ENCODE measurements at places on chromosomes 3 and 15. TPM values are rescaled to one million over a fixed set of nuclear protein-coding genes. Genes with fewer than 3 reads are reported as not detected.

The XCR1 gene
- total RNA-seq: not detected

- no peak for DNase-seq
Measured at GRCh38 chr3:16808393-16809107, 76.2 kb upstream of the PLCL2 start.

The GRAMD2A gene
- not detected for total RNA-seq

The SLC22A14 gene
- total RNA-seq: not detected

DNA sequence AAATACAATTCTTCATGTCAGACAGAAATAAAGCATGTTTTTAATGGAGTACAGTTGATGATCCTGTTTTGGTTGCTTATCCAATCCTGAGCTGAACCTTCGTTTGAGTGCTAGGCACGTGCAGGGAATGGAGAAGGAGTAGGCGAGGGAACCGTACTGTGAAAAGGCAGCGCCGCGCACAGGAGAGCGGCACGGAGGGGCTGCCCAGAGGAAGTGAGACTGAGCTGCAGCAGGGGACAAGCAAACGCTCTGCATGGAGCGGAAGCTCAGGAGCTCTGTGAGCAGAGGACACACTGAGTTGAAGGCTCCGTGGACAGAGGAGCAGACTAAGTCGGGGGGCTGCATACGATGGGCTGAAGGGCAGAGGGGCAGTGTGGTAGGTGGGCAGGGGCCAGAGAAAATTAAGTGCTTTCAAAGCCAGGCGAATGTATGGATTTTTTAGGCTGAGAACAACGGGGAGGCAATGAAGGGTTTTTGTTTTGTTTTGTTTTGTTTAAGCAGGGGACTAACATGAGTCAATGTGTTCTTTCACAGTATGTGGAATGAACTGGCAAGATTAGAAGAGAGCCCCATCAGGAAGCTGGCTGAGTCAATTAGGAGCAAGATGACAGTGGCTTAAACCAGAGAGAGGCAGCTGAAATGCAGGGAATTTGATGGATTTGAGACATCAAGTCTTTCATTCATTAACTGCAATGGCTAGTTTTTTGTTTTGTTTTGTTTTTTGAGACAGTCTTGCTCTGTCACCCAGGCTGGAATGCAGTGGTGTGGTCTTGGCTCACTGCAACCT, 23.8 kb upstream of the TM2D3 start:
- no peak for DNase-seq

DNA sequence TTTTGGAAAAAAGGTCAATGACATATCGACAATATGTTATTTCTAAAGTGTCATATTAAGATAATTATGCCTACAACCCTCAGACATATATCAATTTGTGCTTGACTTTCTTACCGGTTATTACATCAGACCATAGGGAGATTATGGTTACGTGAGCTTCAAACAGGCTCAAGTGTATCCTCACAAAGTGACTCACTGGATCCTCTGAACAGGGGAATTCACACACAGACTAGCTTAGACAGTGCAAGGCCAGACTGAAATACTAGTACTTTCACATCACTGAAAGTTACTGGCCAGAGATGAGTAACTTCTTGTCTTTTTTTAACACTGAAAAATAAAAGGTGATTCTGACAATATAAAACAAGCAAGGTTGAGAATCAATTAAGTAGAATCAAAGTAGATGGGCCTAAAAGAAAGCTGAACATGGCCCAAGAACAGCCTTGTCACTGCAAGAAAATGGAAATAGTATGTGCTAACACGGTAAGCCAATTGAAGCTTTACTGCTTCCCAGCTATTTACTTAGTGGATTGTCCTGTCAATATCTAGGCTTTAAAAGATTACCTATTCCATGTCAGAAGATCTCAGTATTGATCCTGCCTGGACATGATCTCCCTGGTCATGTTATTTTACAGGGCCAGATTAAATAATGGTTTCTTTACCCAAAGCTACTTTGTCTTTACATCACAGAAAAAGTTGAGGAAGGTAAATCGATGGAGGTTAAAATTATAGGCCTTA, 848.6 kb downstream of the ROBO1 start:
- DNase-seq: no peak

GRCh38 chr3:194225988-194226663, 90.2 kb downstream of the HES1 start:
- no peak for DNase-seq

- no peak for DNase-seq
Measured at GRCh38 chr15:75063889-75064288, 40.5 kb downstream of the PPCDC start.
